ENCODE measurements at places on chromosomes 7 and 10. TPM values are rescaled to one million over a fixed set of nuclear protein-coding genes. Genes with fewer than 3 reads are reported as not detected.

The ODAD2 gene
- total RNA-seq = not detected

GRCh38 chr10:17257466-17258321 is 29.7 kb downstream of the VIM start:
- DNase-seq = peak; percentile 55

DNA sequence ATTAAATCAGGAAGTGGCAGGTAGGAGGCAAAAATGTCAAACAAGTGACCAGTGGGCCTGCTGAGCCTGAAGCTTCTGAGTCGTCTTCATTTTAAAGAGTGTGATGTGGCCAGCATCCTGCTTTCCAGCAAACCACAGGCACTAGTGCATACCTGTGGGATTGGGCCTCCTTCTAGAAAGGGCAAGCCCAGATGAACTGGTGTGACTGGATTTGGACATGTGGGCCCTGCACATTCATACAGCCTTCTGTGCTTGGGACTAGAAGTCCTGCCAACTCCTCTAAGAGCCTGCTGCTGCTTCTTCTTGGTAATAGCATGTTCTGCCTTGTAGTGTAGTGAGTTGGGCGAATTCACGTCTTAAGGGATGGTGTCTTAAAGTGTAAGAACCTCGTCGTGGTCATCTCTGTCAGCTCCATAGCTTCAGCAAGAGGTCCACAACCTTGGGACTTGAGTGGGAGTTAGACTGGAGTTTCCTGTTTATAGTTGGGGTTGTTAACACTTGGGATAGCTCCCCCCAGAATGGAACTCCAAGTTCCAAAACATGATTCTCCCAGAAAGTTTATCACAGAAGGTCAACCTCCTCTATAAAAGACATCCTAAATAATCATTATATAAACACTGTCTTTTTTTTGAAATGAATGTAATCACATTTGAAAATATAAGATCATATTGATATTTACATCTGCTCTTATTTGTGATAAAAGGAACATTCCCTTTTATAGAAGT is 11.2 kb downstream of the BMPER start:
- DNase-seq = no peak

DNA sequence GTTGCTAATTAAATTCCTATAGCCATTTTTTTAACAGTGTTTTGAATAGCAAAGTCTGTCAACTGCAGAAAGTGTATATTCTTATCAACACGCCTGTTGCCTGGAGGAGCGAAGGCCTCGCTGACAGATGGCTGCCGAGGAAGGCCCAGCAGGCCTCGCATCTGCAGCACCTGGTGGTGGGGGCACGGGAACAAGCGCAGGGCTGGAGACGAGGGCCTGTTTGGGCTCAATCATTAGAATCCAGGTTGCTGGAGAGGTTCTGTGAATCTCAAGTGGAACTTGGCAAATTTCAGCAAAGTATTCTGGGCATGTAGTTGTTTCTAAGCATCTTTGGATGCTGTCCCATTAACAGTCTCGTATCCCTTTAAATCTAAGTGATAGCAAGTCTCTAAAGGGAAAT is 66.1 kb upstream of the FAM204A start:
- DNase-seq = no peak

The MNX1 gene
- not detected for total RNA-seq

DNA sequence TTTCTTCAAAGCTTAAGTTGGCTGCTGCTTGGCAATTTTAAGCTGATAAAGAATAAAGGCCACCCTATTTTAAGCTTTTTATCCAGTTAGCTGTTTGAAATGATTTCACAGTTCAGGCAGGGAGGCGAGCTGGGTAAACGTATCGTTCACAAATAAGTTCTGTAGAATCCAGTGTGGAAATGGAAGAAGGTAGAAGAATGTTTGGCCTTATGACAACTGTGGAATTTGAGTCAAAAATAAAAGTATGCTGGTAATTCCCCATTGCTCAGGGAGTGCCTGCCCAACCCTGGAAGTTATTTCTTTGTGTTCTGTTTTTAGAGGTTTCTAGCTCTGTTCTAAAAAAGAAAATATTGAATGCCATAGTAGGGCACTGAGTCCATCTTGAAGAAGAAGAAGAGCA is 113.1 kb downstream of the ARL4A start:
- no peak for DNase-seq

The CPED1 gene
- 0.09 TPM for total RNA-seq

The SEMA4G gene
- total RNA-seq = 0.57 TPM

DNA sequence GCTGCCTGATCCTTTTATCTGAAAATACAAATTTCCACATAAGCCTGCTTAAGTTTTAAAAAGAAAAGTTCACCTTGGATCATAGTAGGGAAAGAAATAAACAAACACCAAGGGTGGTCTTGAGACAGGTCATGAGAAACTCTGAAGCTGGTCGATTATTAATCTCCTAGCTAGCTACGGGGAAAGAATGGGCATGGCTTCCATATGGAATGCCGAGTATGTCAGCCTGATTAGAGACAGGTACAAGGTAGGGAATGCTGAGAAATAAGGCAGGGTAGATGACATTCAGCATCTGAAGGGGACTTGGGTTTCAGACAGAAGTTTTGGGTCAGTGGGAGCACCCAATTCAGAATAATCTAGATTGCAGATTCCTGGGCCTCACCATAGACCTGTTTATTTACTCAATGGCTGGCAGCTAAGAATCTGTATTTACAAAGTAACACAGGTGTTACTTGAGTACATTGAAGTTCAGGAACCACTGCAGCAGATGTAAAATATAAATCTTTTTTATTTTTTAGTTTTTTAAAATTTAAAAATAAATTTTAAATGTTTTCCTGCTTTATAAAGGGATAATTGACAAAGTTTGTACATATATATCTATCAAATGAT is 49.0 kb downstream of the SCIN start:
- no peak for DNase-seq

The GIMAP5 gene
- 70.4 TPM for total RNA-seq

GRCh38 chr10:110803830-110804338 is 67.8 kb upstream of the PDCD4 start:
- peak; percentile 42 for DNase-seq

DNA sequence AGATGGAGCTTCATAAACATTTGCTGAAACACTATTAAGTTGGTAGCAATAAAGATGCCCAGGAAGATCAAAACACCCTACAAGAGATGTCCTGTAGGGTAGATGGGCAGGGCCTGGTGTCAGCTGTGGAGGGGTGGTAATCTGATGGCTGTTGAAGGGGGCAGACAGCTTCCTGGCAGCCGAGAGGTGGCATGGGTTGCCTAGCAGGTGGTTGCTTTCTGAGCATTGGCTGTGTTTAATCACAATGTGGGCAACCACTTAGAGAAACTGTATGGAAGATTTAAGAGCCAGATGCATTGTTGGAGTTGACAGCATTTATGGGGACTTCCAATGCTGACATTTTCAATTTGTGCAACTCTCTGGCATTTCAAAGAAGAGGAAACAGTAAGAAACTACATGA is 79.9 kb upstream of the SLC26A5 start:
- DNase-seq = no peak

The GRID2IP gene
- 0.33 TPM for total RNA-seq

- DNase-seq = no peak
Measured at GRCh38 chr7:130396109-130396508, 15.8 kb downstream of the CPA1 start.

GRCh38 chr7:159042103-159042502 is 102.6 kb downstream of the VIPR2 start:
- DNase-seq = no peak

The STEAP4 gene
- not detected for total RNA-seq

DNA sequence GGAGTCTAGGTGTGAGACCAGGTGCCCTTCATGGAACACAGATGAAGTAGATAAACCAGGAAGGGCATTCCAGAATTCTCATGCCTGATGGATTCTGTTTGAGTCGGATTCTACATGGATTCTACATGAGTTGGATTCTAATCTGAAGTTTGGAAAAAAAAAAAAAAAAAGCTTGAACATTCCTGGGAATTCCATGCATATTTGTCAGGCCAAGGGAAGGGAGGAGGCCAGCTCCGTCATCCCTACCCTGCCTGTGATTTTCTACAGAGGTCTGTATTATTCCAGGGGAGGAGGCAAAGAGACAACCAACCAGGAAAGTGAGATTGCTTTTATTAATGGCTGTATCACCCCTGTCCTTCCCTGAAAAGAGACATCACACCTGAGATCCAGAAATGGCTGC is 27.8 kb upstream of the EBLN1 start:
- DNase-seq = no peak

The ZNF467 gene
- 0.24 TPM for total RNA-seq

The SORBS1 gene
- total RNA-seq = 0.92 TPM

DNA sequence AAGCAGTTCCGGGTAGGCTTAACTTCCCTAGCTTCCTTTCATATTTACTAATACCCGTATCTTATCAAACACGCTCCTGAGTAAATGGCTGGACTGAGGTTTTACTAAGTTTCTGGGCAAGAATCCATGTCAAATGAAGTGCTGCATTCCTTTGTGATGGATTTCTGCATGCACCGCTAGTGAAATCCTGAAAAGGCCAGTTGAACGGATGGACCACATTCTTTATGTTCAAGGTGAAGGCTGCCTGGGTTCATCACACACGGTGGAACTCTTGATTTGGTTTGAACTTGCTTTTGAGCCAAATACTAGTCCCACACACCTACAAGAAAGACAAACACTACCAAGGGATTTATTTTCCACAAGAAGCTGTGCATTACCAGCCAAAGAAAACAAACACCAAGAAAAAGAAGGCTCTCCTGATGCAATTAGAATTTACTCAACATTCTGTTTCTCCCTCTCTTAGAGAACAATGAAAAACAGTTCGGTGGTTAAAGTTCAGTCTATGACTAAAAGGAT is 255.0 kb upstream of the SEMA3C start:
- DNase-seq = no peak

The GSTO2 gene
- total RNA-seq = 1.1 TPM

DNA sequence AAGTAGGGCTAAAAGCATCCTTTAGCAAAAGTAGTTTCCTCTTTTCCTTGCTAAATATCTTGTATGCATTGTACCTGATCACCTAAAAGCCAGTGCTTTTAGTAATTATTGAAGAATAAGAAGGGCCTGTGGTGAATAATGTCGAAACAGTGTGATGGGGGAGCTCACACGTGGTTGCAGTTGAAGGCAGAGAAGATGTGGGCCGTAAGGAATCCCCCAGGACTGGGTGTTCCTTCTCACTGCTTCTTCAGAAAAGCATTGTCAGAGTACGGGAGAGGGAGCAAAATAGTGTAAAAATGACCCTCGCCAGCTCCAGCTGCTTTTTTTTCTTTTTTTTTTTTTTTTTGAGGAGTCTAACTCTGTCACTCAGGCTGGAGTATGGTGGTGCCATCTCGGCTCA is 201.1 kb downstream of the NSUN6 start:
- DNase-seq = no peak

DNA sequence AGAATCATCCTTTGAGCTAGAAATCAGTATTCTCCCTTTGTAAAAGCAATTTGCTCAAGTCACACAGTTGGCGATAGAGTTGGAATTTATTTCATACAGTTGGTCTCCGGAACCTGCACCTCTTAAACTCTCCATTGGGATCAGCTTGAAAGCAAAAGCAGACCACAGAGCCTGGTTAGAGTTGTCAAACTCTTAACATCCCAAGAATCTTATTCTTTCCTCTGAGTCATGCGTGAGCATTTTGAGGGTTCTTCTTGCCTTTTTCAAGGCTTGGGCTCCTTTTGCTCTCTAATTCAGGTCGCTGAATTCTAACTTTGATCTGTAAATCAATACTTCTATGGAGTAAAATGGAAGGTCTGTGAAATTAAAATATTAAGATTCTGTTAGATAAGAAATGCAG is 19.6 kb upstream of the SCIN start:
- DNase-seq = no peak

The ASZ1 gene
- not detected for total RNA-seq

The WEE2 gene
- not detected for total RNA-seq

DNA sequence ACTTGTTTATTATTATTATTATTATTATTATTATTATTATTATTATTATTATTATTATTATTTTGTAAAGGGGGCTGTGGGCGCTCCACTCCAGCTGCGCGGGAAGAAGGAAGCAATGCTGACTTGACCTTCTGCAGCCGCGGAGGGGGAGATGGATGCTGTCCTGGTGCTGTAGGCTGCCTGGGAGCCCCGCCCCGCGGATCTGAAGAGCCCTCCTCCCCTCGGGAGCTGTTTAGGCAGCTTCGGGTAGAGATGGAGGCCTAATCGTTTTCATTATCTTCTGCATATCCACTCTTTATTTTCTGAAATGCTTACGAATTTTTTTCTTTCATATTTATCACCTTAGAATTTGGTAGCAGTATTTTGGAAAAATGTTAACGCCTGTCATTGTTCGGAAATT is 101.2 kb upstream of the KLF6 start:
- DNase-seq = no peak

DNA sequence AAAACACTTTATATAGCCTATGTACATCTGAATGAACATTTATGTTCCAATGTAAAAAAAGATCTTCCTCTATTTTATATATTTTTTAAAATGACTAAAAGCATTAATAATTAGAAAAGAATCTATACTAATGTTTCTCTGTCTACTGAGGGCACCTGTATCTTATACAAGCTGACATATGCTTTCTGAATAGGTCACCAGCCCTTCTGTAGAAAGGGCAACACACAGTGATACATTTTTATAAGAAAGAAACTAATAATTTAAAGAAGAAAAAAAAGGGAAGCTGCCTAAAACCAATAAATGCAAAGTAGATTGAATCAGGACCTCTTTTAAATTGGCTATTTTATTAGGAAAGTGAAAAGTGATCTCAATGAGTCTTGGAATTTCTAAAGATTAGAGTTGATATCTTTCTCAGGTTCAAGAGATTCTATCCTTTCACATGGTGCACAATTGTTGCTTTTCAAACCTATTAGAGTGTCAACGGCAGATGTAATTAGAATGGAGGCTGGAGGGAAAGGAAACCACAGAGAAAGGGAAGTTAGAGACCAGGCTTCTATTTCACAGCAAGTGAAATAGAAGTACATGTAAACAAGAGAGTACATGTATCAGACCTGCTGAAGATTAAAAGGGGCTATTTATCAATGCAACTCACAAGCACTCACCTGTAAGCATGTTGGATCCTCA is 6.3 kb downstream of the MTPN start:
- no peak for DNase-seq

The XPNPEP1 gene
- total RNA-seq = 50.2 TPM

The HGF gene
- not detected for total RNA-seq

GRCh38 chr10:21526860-21527597 is 1.5 kb upstream of the SKIDA1 start:
- peak; percentile 43 for DNase-seq

The GIMAP4 gene
- total RNA-seq = 57.3 TPM

The PDE6C gene
- not detected for total RNA-seq
